ENCODE measurements at places on chromosomes 2 and 18.

DNA sequence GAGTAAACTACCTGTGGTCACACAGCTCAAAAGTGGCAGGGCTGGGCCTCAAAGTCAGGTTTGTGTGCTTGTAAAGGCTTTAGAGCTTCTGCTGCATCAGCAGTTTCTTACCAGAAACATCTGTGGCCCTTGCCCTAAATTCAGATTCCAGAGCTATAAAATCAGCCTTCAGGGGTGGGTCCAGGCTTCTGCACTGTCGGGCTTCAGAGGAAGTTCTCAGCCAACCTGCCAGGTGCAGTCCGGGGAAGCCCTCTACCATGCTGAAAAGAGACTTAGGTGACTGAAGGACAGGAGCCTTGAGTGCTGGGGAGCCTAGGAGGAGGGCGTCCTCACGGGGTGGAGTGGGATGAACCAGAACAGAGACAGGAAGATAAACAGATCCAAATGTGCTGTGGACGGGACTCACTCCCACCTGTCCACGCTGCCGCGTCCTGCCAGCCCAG is 69.9 kb upstream of the HS6ST1 start:
- H3K27ac ChIP-seq, result no peak overlapping the region
- no peaks in the 10 kb centered on the region for H3K27me3 ChIP-seq
- no peak for DNase-seq

DNA sequence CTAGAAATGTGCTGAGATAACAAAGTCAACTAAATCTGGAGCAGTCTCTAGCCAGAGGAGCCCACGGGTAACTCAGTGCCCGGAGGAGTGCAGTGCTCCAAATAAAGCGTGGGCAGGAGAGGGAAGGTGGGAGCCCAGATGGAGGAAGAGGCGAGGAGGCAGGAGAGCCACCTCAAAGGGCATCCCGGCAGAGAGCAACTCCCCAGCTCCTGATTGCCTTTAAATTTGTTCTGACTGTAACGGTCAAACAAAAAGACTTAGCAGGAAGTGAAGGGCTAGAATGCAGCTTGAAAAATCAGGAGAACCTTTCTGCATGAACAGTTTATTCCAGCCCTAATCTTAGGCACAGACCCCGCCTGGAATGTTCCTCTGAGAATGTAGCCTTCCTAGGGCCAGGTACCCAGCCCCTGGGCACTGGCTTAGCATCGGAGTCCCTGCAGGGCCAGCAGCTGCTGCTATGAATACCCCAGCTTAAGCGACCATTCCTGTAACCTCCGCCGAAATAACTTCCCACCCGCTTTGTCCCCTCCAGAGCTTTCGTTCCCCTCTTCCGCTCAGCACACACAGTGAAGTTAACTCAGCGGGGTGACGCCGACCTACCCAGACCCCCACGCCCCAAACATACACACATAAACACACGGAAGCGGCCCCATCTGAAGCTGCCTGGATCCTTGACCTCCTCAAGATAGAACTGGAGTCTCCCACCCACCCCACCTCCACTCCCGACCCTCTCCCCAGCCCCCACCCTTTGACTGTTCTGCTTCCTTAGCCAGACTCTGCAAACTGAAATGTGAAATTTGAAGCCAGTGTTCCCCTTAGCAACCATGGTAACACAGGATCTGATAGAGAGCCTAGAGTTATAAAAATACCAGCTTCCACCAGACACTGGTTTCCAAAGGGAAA is 123.2 kb downstream of the SMAD7 start:
- H3K4me3 ChIP-seq, result no peak overlapping the region
- peaks cover 1% of the 10 kb centered on the region for H3K27me3 ChIP-seq
- no peak overlapping the region for H3K27ac ChIP-seq
- H3K4me1 ChIP-seq, result no peaks in the 10 kb centered on the region
- H3K36me3 ChIP-seq, result no peaks in the 10 kb centered on the region
- no peak for DNase-seq

DNA sequence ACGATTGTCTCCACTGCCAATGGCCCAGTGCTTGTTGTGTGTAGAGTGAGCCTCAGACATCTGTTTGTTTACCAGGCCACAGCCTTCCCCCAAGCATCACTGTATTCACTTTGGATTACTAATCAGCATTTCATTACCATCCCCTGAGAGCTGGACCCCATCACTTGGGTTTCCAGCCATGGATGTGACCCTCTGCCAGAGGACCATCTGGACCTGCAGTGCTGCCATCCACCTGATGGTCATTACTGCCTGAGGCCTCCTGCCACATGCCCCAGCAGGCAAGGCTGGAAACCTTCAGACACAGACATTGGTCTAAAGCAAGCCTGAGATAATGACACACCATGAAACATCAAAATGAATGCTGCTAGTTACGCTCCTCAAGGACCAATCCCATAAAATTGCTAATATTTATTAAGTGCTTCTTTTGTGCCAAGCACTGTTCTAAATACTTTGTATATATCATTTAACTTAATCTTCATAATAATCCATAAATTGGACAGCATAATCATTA is 2096.3 kb upstream of the CELF4 start:
- no peaks in the 10 kb centered on the region for H3K36me3 ChIP-seq
- H3K27me3 ChIP-seq, result no peaks in the 10 kb centered on the region
- no peak for DNase-seq
- no peak overlapping the region for H3K27ac ChIP-seq
- H3K4me3 ChIP-seq, result no peak overlapping the region

GRCh38 chr2:70991742-70992141 is 2.9 kb downstream of the TEX261 start:
- H3K36me3 ChIP-seq, result peaks cover 19% of the 10 kb centered on the region
- no peak overlapping the region for H3K4me3 ChIP-seq
- H3K27ac ChIP-seq, result peak overlapping the region; percentile 15

- peaks cover 17% of the 10 kb centered on the region for H3K4me1 ChIP-seq
- H3K27me3 ChIP-seq, result no peaks in the 10 kb centered on the region
- H3K4me3 ChIP-seq, result no peak overlapping the region
Observed at GRCh38 chr2:197378494-197379307, 56.1 kb downstream of the SF3B1 start.

DNA sequence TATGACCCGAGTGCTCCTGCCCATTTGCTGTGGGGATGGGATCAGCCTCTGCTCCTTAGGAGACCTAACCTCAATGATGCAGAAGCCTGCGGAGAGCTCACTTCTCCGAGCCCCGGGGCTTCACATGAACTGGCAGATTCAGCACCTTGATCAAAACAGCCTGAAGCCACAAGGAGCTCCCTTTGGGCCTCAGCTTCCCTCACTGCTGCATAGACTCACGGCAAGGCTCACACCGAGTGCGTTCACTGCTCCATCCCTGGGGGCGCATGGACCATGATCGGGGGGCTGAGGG is 33.0 kb downstream of the CRACDL start:
- no peaks in the 10 kb centered on the region for H3K36me3 ChIP-seq
- peaks cover 16% of the 10 kb centered on the region for H3K27me3 ChIP-seq
- no peak overlapping the region for H3K4me3 ChIP-seq
- no peak for DNase-seq
- H3K27ac ChIP-seq, result no peak overlapping the region

DNA sequence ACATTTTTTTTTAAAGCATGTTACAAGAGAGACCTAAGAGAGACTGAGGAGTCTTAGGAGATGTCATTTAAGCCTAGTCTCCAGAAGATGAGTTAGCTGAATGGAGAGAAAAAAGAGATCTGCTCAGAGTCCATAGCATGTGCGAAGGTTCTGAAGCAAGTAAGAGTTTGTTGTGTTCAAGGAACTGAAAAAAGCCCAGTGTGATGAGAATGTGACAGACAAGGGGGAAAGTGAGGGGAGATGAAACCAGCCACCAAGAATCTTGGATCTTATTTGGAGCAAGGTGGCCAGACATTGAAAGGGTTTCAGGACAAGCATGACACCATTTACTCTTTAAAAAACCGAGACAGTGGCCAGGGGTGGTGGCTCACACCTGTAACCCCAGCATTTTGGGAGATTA is 5.2 kb upstream of the MOB1A start:
- H3K27me3 ChIP-seq, result no peaks in the 10 kb centered on the region
- H3K27ac ChIP-seq, result peak overlapping the region; percentile 92
- no peak for DNase-seq

- no peaks in the 10 kb centered on the region for H3K36me3 ChIP-seq
- no peaks in the 10 kb centered on the region for H3K4me1 ChIP-seq
- H3K4me3 ChIP-seq, result no peak overlapping the region
- no peak overlapping the region for H3K27ac ChIP-seq
- no peaks in the 10 kb centered on the region for H3K27me3 ChIP-seq
Observed at GRCh38 chr18:28999726-29000125, 822.8 kb upstream of the CDH2 start.

DNA sequence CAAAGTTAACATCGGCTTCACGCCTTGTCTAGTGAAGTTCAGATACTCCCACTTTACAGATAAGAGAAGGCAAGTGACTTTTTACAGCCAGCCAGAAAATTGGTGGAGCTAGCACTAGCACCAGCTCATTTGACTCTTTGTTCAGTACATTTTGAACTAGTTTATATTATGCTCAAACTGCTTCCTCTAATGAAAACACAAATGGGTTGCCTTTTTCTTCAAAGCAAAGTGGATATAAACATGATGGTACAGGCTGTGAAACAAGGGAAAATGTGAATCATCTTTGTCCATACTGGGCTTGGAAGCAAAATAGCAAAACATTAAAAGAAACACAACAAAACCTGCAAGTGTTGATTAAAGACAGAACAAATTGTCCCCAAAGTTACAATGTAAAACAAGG is 99.6 kb upstream of the LHCGR start:
- H3K36me3 ChIP-seq, result no peaks in the 10 kb centered on the region
- no peak overlapping the region for H3K27ac ChIP-seq
- no peak for DNase-seq
- H3K4me3 ChIP-seq, result no peak overlapping the region
- H3K4me1 ChIP-seq, result no peaks in the 10 kb centered on the region

DNA sequence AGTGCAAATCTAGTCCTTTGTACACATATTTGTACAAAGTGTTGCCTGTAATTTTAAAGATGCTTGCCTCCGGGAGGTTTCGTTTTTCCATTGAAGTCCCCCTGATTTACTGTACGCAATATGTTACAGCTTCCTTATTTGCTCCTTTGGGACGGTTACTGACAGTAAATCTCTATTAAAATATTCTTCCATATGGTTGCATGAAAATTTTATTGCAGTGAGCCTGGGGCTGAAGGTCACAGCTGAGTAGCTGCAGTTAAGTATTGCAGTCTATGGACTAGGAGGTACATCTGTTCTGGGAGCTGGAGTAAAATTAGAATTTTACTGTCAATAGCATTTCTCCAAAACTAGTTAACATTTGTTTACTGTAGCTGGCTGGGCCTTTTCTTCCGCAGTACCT is 119.2 kb downstream of the ETAA1 start:
- no peak overlapping the region for H3K27ac ChIP-seq
- no peak overlapping the region for H3K4me3 ChIP-seq
- H3K4me1 ChIP-seq, result peaks cover 2% of the 10 kb centered on the region
- H3K36me3 ChIP-seq, result no peaks in the 10 kb centered on the region
- no peak for DNase-seq
- peaks cover 10% of the 10 kb centered on the region for H3K27me3 ChIP-seq

DNA sequence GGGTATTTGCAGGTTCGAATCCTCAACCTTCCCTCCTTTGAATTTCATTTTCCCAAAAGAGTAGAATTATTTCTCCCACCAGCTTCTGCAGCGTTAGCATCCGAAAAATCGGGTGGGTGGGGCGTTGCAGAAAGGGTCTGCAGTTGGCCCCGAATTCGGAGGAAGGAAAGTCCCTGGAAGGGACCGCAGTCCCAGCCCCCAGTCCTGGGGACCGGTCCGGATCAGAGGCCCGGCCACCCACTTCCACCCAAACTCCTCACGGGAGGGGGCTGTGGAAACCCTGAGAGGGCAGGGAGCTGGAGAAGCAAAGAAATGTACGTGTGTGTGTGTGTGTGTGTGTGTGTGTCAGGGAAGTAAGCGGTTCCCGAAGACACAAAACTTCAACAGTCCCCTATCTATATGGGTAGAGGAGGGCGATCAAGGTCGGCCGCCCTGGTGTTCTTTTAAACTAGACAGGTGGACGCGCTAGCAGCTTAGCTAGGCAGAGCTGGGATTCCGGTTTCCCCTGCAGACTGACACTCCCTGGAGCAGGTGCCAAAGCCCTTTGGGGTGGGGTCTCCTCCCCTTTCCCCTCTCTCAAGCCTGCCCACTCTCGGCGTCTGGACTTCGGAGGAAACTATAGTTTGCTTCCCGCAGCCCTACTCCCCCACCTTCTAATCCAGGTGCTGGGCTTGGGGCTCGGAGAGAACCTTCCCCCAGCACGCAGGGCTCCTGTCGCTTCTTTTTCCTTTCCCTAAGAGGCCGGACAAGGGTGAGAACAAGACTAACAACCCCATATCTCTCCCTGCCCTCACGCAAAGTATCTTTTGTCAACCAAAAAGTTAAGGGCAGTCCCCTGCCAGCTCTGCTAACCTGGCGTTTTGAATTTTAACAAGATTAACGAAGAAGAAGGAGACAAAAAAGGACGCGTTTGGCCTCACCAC is 4.8 kb upstream of the ONECUT2 start:
- no peak for DNase-seq
- H3K4me3 ChIP-seq, result no peak overlapping the region
- H3K4me1 ChIP-seq, result peaks cover 4% of the 10 kb centered on the region
- no peaks in the 10 kb centered on the region for H3K36me3 ChIP-seq
- peaks cover 13% of the 10 kb centered on the region for H3K27me3 ChIP-seq

- H3K4me1 ChIP-seq, result peaks cover 58% of the 10 kb centered on the region
- H3K27me3 ChIP-seq, result no peaks in the 10 kb centered on the region
- DNase-seq, result peak; percentile 45
- H3K27ac ChIP-seq, result peak overlapping the region; percentile 99
- H3K4me3 ChIP-seq, result peak overlapping the region; percentile 76
Observed at GRCh38 chr2:45728458-45728942, 77.0 kb downstream of the PRKCE start.

GRCh38 chr2:30398084-30398873 is 48.8 kb upstream of the LCLAT1 start:
- H3K27me3 ChIP-seq, result no peaks in the 10 kb centered on the region
- DNase-seq, result no peak
- H3K4me3 ChIP-seq, result no peak overlapping the region
- H3K4me1 ChIP-seq, result peaks cover 6% of the 10 kb centered on the region

DNA sequence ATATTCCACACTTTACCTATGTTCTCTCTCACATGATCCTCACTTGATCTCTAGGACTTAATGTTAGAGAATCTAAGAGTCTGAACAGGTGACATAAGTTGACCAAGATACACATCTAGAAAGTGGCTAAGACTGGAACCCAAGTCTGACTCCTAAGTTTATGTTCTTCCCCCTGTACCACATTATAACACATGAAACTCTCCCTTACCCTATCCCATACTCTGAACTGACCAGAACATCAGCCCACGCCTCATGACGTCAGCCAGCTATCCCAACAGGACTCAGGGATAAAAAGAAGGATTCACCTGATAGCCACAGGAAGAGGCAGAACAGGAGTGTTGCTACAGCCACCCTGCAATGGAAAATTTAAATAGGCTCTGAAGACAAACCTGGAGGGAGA is 392.2 kb downstream of the ZEB2 start:
- H3K36me3 ChIP-seq, result peaks cover 16% of the 10 kb centered on the region
- H3K4me3 ChIP-seq, result no peak overlapping the region
- H3K4me1 ChIP-seq, result no peaks in the 10 kb centered on the region

GRCh38 chr2:64319896-64320295 is 134.1 kb upstream of the LGALSL start:
- no peak overlapping the region for H3K4me3 ChIP-seq
- no peak overlapping the region for H3K27ac ChIP-seq
- peaks cover 3% of the 10 kb centered on the region for H3K4me1 ChIP-seq
- H3K27me3 ChIP-seq, result peaks cover 2% of the 10 kb centered on the region
- no peaks in the 10 kb centered on the region for H3K36me3 ChIP-seq
